ENCODE measurements at places on chromosomes 16 and 17.

- no peak overlapping the region for H3K27ac ChIP-seq
- H3K4me1 ChIP-seq = no peaks in the 10 kb centered on the region
- peaks cover 16% of the 10 kb centered on the region for H3K36me3 ChIP-seq
- H3K4me3 ChIP-seq = no peak overlapping the region
- DNase-seq = no peak
These were observed 558 bp downstream of the HSD3B7 start for GRCh38 chr16:30985401-30986128.

GRCh38 chr16:27676839-27677238 is 126.9 kb downstream of the KATNIP start:
- H3K36me3 ChIP-seq = peaks cover 28% of the 10 kb centered on the region
- no peak overlapping the region for H3K4me3 ChIP-seq
- H3K27ac ChIP-seq = no peak overlapping the region
- H3K27me3 ChIP-seq = no peaks in the 10 kb centered on the region
- no peaks in the 10 kb centered on the region for H3K4me1 ChIP-seq
- DNase-seq = no peak

DNA sequence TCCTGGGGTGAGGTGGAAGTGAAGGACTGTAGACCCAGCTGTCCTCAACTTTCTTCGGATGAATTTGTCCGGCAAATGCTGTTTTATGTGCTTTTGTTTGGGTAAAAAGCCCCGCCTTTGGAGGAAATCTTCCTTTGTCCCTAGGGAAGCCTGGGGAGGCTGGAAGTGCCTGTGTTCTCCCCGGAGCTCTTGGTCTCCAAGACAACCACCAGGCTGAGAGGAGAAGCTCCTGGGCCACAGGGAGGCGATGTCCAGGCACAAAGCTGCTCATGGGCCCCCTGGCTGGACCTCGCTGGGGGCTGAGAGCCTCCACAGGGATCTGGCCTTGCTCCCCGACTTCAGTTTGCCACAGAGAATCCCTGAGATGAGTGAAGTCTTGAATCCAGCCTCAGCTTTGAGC is 293.1 kb upstream of the N4BP1 start:
- H3K27me3 ChIP-seq = peaks cover 5% of the 10 kb centered on the region
- H3K27ac ChIP-seq = no peak overlapping the region
- H3K4me3 ChIP-seq = no peak overlapping the region
- H3K36me3 ChIP-seq = no peaks in the 10 kb centered on the region
- no peaks in the 10 kb centered on the region for H3K4me1 ChIP-seq

- no peak overlapping the region for H3K27ac ChIP-seq
- H3K27me3 ChIP-seq = peaks cover 75% of the 10 kb centered on the region
- H3K36me3 ChIP-seq = no peaks in the 10 kb centered on the region
- H3K4me3 ChIP-seq = no peak overlapping the region
These were observed 745 bp downstream of the PYY start for GRCh38 chr17:43952724-43953666.

- H3K4me3 ChIP-seq = no peak overlapping the region
- H3K36me3 ChIP-seq = no peaks in the 10 kb centered on the region
- H3K4me1 ChIP-seq = no peaks in the 10 kb centered on the region
- H3K27ac ChIP-seq = no peak overlapping the region
- DNase-seq = no peak
These were observed 361.0 kb downstream of the CDH13 start for GRCh38 chr16:82987767-82988166.

DNA sequence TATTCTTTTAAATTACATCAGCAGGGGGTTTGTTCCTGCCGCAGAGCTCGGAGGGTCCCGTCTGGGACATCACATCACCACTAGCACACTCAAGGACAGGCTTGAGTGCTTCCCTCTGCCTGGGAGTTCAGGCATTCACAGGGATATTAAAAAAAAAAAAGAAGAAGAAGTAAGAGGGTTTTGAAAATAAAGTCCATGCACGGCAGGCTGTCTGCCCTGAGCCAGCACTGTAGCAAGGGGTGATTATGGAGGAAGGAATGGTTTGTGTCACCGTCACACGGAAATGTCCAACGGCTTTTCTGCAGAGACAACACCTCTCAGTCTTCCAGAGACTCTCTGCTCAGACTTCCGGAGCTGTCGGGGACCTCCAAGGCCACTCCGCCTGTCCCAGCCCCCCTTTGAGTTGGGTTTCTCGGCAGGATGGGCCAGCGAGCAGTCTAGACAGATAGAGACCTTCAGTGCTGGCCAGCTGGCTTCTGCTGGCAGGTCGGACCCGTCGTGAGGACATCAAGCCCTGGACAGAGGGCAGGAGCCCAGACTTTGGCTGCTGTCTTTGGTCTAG is 33.6 kb downstream of the MEOX1 start:
- no peaks in the 10 kb centered on the region for H3K27me3 ChIP-seq
- DNase-seq = no peak
- no peaks in the 10 kb centered on the region for H3K36me3 ChIP-seq
- H3K27ac ChIP-seq = no peak overlapping the region

- H3K27me3 ChIP-seq = peaks cover 45% of the 10 kb centered on the region
- no peak overlapping the region for H3K27ac ChIP-seq
- H3K4me1 ChIP-seq = peaks cover 4% of the 10 kb centered on the region
- DNase-seq = no peak
These were observed 101.2 kb downstream of the ZNF423 start for GRCh38 chr16:49754495-49755312.

DNA sequence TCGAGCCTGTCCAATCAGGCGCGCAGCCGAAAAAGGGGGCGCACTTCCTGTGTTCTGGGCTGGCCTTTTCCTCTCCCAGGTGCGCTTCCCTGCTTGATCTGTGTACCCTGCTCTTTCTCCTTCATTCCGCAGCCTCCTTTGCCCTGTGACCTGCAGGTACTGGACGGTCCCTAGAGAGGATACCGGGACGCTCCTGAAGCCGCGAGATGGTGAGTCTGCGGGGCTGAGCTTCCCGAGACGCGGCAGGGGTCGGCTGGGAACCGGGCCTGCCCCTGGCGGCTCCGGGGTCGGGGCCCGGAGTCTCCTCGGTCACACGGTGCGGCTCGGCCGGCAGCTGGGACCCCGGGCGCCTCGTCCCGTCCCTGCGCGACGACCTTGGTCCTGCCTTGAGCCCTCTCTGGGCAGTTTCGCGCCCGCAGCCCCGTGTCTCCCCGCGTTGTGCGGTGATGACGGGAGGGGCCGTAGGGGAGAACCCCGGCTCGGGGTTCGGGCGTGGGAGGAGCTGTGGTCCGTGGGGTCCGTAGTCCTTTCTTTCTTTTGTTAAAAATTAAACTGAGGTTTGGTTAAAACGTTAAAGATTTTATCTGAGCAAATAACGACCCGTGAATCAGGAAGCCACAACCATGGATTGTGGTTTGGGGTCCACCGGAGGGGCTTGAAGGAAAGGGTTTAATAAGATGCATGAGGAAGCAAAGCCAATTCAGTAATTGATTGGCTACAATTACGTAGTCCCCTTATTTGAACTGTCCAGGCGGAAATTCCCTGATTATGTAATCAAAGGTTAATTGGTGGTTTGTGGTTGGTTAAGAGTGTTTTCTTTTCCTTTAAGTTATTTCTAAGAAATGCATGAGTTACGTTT is 172.8 kb upstream of the ZNF267 start:
- peak overlapping the region; percentile 96 for H3K27ac ChIP-seq
- no peaks in the 10 kb centered on the region for H3K27me3 ChIP-seq
- H3K4me3 ChIP-seq = peak overlapping the region; percentile 71
- H3K4me1 ChIP-seq = peaks cover 30% of the 10 kb centered on the region
- peak; percentile 89 for DNase-seq

DNA sequence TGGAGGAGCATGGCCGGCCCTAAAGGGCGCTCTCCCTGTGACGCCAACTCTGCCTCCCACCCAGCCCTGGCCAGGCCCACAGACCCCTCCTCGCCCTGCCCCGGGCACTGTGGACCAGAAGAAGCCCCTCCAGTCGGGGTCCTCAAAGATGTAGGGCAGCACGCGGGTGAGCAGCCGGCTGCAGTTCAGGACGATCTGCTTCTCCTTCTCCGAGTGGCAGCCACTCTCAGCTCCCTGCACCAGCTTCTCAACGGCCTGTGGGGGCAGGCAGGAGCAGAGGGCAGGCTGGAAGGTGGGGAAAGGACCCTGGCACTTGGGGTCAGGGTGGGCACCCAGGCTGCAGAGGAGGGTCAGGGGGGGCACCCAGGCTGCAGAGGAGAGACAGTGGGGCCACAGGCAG is 8.9 kb downstream of the HID1 start:
- no peak overlapping the region for H3K27ac ChIP-seq
- no peak for DNase-seq
- no peaks in the 10 kb centered on the region for H3K36me3 ChIP-seq
- no peaks in the 10 kb centered on the region for H3K27me3 ChIP-seq
- H3K4me1 ChIP-seq = no peaks in the 10 kb centered on the region

DNA sequence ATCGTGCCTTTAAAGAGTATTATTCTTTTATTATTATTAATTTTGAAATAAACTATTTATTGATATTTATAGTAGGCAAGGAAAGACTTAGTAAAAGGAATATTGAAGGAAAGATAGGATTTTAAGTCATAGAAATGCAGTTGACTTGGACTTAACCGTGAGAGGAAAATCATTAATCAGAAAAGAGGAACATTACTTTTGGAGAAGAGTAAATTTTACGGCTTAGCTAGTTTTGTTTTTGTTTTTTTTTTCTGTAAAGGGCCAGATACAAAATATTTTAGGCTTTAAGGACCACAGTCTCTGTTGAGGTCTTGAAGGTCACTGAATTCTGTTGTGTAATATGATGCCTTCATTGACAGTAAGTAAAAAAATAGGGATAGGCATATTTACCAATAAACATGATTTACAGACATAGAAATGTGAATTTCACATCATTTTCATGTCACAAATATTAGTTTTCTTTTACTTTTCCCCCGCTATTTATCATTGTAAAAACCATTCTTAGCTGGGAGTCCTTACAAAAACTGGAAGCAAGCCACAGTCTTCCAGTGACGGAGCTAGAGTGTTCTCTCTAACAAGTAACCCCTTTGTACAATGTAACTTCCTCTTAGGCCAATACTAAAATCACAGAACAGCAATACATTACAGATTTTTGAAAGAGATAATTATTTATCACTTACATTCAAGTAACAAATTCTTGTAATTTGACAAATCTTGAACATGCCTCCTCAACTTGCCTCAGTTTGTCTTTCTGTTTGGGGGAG is 2.3 kb upstream of the KCNJ16 start:
- H3K4me3 ChIP-seq = no peak overlapping the region
- no peak for DNase-seq

GRCh38 chr17:12691173-12691572 is 25.5 kb downstream of the MYOCD start:
- H3K27ac ChIP-seq = no peak overlapping the region
- no peaks in the 10 kb centered on the region for H3K27me3 ChIP-seq
- no peaks in the 10 kb centered on the region for H3K36me3 ChIP-seq
- no peak for DNase-seq

DNA sequence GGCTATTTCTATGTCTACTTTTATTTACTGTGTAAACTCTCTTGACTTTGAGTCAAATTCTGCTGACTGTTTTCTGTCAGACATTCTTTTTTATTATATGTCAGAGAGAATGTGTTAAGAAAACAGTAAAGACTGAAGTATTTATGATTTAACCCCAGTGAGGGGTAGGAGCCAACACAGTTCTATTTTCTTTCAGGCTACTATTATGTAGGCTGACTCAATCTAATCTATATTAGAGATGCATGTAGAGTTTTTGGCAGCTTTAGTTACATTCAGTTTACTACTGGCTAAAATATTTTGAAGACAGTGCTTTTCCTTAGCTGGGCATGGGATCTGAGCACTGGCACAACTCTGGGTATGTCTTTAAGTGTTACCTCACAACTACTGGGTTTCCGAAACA is 1108.0 kb downstream of the CDH11 start:
- H3K27ac ChIP-seq = no peak overlapping the region
- no peak for DNase-seq
- H3K4me1 ChIP-seq = no peaks in the 10 kb centered on the region
- no peak overlapping the region for H3K4me3 ChIP-seq
- H3K27me3 ChIP-seq = no peaks in the 10 kb centered on the region
- no peaks in the 10 kb centered on the region for H3K36me3 ChIP-seq

GRCh38 chr17:78412403-78412802 is 34.0 kb downstream of the PGS1 start:
- no peak overlapping the region for H3K4me3 ChIP-seq
- no peaks in the 10 kb centered on the region for H3K27me3 ChIP-seq
- no peak for DNase-seq
- peak overlapping the region; percentile 78 for H3K27ac ChIP-seq

GRCh38 chr17:3385869-3386816 is at the start of gene OR3A2:
Gene OR3A2 (minus strand): TSS chr17:3386308.
- peaks cover 2% of the 10 kb centered on the region for H3K4me1 ChIP-seq
- no peak within 1 kb of the TSS for H3K27ac ChIP-seq
- DNase-seq = no peak

All from T-cell (primary cell).